Left kidney (tissue), 8 donors: ENCODE measurements at places on chromosomes 2 and 18.

DNA sequence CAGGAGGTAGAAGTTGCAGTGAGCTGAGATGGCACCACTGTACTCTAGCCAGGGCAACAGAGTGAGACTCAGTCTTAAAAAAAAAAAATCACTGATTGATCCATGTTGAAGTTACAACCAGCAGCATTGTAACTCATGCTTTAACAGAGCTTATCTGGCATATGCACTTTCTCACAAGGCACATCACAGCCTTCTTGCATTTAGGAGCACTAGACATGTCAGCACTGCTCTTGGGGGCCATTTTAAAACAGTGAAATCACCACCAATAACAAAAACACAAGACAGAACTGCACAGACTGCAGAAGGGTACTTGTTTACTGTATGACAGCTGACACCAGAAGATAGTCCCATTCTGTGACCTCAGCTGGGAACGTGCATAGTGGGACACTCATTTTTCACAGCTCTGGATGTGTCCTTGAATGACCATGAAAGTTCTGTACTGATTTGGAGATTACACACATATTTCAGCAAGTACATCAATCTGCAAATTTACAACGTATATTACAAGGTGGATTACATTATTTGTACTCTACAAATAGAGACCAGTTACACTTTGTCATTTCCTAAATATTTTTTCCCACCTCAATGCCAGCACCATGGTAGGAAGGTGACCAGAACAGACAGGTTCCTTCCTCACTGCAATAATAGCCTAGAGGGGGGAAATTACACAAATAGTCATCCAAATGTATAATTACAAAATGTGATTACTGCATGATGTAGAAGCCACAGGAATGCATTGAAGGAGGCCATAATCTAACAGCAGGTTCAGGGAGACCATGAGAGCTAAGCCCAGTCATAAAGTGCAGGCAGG lies 35.1 kb downstream of the CCBE1 start:
- DNase-seq: no peak

DNA sequence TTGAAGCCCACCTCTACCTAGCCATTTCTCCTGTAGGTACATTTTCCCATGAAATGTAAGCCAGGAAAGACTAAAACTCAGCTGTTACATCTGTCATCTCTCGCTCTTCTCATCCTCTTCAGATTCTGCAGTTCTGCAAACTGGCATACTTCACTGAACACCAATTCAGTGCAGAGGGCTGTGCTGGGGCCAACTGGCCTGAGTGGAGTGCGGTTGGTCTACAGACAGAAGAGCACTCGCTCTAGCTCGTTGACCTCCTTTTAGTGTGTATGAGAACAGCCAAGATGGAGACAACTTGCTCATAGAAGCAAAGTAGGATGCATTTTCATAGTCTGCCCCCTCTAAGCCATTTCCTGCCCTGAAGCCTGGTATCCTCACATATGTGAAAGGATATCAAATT lies 862.6 kb downstream of the BCL11A start:
- DNase-seq: no peak

- no peak for DNase-seq
Observed at GRCh38 chr2:168375195-168375798, 80.8 kb upstream of the CERS6 start.

GRCh38 chr2:122206101-122206500 lies 450.6 kb downstream of the TSN start:
- DNase-seq: no peak

DNA sequence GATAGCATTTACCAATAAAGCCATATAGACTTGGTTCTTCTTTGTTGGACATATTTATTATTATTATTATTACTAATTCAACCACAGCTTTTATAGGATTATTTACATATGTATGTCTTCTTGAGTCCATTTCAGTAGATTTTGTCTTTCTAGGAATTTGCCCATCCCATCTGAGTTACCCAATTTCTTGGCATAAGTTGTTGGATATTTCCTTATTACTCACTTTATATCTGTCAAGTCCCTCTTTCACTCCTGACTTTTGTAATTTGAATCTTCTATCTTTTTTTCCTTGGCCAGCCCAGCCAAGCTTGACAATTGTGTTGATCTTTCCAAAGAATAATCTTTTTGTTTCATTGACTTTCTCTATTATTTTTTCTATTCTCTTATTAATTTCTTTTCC lies 543.7 kb downstream of the SUCLG1 start:
- DNase-seq: no peak
